ENCODE measurements at places on chromosomes 12 and 14.
A peak's percentile ranks its signal among the peaks of the same experiment; 100 is the strongest.

DNA sequence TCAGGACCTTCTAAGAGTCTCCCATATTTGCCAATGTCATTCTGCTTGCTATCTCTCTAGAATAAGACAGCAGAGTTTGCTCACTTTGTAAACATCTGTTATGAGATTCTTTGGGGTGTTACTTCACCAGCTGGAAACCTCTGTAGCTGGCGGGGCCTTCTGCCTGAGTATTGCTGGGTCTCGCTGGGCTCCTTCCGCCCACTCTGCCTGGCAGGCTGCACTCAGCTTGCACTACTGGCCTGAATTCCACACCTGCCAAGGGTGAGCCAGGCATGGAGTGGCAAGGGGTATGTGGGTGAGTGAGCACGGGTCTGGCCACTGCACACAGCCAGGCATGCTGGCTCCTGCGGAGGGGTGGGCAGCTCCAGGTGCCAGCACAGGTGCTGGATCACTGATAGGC lies 267.3 kb upstream of the PDE3A start:
- no peak for DNase-seq

DNA sequence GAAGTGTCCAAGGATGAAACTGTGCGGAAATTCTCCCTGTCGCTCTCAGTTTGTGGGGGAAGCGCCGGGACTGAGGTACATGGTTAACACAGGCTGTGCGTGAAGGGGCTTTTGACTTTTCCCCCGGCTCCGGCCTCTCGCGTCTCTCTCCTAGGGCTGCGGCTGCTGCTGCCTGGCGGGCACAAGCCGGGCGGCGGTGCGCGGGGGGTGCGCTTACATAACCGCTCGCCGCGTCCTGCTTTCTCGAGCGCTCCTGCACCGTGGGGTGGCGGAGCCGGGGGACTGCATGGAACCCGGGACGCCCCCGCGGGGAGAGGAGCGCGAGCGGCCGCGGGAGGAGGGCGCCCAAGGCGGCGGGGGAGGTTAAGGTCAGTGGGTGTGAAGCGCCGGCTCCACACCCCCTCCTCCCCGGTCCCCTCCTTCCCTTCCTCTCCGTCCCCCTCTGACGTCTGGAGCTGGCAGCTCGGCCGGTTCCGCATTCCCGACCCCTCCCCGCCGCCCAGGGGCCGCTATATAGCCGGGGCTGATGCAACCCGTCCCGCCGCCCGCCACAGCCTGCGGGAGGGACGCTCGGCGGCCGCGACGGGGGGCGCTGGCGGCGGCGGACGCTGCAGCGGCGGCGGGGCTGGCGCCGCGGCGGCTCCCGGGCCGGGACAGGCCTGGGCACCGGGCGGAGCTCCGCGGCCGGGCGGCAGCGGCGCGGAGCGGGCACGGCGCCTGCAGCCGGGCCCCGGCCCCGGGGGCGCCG lies at the start of gene JDP2:
Gene JDP2, plus strand, starts transcription at position 541 of the 748 bp plus-strand sequence. CDS start 9,899 bp downstream, outside the sequence.
- peak; percentile 70 for DNase-seq

GRCh38 chr14:105088812-105089745 lies 23.8 kb upstream of the GPR132 start:
- DNase-seq = no peak

DNA sequence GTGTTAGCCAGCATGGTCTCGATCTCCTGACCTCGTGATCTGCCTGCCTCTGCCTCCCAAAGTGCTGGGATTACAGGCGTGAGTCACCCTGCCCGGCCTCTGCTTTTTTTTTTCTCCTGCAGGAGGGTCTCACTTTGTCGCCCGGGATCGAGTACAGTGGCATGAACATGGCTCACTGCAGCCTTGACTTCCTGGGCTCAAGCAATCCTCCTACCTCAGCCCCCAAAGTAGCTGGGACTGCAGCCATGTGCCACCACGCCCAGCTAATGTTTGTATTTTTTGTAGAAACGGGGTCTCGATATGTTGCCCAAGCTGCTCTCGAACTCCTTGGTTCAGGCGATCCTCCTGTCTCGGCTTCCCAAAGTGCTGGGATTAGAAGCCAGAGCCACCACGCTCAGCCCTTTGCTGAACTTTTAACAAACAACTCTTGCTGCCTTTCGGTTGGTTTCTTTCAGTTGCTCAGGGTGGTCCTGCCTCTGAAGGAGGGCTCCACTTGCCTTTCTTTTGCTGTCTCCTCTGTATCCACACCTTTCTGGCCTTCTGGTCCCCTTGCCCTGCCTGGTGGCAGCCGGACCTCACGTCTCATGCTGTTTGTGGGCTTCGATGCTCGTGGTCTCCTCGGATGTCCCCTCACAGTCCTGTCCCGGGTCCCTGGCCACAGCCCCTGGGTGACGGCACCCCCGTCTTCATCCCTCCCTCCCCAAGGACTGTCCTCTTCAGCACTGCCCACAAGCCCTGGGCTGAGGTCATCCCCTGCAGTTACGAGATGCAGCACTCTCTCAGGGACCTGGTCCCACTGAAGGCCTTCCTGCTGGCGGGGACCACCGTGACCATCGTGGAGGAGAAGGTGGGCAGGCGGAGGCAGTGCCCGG lies 3.8 kb upstream of the B3GNT4 start:
- DNase-seq = no peak

DNA sequence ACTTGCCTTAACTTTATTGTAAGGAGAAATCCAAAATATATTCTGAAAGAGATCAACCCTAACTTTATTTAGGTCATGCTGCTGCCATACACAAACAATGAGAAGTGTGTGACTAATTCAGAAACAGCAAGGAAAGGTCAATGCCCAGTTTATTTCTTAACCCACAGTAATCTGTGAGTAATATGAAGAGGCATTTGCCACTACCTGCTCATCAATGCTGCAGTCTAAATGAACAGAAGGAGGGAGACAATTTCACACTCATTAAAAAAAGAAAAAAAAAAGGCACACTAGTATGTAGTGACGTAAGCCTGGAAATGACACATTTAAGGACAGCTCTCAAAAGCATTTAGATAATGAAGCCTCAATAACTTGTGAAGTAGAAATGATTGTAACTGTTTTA lies 90.5 kb upstream of the FOXN3 start:
- peak; percentile 34 for DNase-seq

DNA sequence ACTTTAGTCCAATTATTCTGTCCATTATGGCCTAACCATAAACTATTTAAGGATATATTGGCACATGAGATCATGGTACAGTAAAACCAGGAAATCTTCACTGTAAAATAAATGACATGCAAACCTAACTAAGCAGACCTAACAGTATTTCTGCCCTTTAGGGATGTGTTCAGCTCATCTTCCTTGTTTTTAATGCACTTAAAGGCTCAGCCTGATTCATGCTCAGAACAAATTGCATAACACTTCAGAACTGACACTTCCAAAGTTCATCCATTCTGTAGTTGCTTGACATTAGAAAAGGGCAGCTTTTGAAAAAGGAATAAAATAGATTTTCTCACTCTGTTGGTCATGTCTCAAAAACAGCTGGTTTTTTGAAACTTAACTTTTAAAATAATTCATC lies 708.5 kb downstream of the C12orf50 start:
- no peak for DNase-seq

- no peak for DNase-seq
Measured at GRCh38 chr14:52954346-52955214, 3.7 kb upstream of the FERMT2 start.

- DNase-seq = no peak
Measured at GRCh38 chr14:53564870-53565269, 391.8 kb downstream of the BMP4 start.

DNA sequence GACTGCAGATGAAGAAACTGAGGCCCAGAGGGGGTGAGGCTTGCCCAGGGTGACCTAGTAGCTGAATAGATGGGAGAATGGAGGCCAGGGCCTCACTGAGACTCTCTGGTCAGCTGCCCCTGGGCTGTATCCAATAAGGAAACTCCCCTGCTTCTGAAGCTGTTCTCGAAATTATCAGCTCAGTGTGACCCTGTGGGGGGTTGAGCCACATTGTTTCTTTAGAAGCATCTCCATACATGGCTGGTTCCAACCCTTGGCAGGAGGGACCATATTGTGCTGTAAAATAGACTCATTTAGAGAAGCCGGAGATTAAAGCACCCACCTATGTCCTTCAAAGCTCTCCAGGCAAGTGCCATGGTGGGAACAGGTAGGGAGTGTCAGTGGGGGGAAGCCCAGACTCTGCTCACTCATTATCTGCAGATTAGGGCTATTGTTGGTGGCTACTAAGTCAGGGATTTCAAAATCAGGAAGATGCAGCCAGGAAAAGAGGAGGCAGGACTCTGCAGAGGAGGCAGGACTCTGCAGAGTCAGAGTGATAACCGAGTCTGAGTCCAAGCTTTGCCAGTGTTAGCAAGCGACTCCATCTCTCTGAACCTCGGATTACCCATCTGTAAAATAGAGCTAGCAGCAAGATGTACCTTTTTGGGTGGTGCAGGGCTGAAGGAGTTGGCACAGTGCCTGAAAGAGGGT lies 3.5 kb downstream of the SERPINA5 start:
- DNase-seq = no peak

GRCh38 chr12:49041881-49042484 lies 18.6 kb downstream of the KMT2D start:
- DNase-seq = no peak

DNA sequence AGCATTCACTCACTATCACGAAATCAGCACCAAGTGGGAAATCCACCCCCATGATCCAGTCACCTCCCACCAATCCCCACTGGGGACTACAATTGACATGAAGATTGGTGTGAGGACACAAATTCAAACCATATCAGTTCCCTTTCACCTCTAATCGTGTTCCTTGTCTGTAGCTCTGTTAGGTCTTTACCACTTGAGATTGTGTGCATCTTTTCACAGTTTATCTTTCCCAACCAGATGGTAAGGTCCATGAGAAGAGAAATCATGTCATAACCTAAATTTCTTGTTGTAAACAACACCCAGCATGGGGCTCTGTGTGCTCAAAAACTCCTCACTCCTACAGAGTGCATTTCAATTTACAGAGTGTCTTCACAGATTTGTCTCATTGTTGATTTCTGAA lies 27.1 kb upstream of the PCED1B start:
- DNase-seq = no peak

DNA sequence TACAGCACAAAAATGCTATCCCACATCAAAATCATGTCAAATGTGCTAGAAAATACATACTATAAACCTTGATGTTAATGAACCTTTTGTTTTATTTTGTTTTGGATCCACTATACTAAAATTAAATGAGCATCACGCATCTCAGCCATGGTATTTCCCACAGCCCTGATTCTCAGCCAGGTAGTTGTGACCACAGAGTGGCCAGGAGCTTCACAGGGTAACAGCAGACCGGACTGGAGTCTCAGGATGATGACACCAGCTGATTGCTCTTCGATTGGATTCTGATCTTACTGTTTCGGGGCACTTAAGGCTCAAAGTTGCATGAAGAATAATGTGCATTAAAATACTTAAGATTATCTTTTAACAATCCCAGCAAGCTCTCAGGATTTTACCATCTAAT lies 134.8 kb downstream of the FOXN3 start:
- DNase-seq = no peak

DNA sequence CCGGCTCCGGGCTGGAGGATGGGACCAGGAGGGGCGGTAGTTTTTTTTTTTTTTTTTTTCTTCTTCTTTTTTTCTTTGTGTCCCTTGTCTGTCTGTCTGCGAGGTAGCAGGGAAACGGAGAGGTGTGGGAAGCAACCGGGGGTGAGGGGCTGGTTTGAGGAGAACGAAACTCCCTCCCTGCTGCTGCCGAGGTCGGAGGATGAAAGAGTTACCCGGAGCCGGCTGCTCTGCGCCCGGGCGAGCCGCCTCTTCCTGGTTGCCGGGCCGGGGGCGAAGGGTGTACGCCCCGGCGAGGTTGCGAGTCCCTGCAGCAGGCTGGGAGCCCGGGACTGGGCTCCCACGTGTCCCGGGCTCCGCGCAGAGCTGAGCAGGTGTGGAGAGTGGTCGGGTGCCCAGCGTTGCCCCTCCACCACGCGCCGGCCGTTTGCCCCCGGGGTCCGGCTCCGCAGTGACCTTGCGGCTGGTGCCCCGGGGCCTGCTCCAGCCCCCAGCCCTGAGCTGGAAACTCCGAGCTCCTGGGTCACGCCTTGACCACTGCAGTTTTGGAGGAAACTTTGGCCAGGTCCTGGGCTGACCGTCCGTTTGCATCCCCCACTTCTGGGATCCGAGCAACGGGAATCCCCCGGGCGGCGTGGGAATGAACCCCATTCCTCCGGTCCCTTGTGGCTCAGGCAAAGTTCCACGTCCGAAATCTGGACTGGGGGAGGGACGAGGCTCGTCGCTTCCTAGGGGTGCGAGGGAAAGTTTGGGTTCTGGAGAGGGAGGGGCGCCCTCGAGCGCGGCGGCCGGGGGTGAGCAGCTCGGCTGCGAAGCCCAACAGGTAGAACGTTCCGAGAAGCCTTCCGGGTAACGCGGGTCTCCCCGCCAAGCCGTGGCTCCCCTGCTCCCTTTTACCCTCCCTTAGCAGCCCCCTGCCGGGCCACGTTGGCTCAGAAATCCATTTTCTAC lies 1.3 kb downstream of the CHST11 start:
- no peak for DNase-seq

DNA sequence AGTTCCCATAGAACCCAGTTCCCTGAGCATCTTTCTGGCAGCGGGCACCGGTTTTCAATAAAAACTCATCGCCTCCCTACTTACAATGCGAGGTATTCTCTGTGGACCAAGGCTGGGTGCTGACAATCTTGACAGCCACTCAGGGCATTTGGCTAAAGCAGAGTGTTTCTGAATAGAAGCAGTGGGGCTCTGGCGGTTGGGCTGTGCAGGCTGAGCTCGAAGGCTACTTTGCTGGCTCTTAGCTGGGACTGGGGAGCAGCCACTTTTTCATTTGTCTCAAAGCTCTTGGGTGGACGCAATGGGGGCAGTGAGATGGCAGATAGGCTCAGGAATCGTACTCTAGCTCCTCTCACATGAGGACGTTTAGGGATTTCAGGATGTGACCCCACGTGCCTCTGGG lies 151.8 kb downstream of the UNC79 start:
- no peak for DNase-seq

GRCh38 chr12:5944053-5944452 lies 1.0 kb downstream of the ANO2 start:
- DNase-seq = no peak

DNA sequence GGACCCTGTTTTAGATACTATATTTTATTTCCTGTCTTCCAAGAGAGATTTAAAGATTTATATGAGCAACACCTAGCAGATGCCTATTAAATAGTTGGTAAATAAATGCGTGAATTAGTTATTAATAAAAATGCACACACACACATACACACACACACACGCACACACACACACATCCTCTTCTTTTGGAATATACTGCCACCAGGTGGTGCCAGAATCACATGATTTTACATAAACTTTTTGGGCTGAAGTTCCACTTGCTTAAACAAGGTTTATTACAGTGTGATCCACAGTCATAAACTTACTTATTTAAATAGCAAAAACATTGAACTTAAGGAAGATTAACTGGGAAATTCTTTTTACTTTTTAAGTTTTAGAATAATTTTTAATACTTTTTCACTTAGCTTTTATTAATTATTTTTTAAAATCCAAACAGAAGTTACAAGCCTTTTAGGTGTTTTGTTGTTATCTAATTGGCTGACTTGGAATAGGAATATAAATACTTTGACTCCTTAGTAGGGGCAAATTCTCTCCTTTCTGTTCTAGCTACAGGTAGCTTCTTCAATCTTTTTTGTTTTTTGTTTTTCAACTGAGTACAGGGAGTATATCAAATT lies 17.5 kb downstream of the RAD51B start:
- peak; percentile 54 for DNase-seq

All from GM04504 (cell line).